ENCODE measurements at places on chromosomes 2 and 18. TPM values are rescaled to one million over a fixed set of nuclear protein-coding genes. Genes with fewer than 3 reads are reported as not detected.

MSH6 gene
- 163 TPM for total RNA-seq

DNA sequence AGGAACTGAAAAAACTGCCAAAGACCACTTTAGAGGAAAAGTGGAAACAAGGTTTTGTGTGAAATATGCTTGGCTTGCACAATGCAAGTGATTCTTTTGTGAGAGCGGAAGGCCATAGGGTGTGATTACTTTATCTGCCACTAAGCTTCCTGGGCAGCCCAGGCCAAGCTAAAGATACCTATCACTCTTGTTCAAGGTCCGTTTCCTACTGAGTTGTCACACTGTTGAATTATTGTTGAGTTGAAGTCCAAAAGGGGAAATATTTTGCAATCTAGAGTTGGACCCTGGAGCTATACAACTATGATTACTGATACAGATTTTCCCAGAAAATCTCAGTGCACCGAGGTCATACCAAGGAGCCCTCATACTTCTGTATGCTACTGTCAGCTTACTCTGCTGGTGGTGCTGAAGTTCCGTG lies 72.7 kb upstream of the CTAGE1 start:
- no peak for DNase-seq

GRCh38 chr18:43181711-43182110 lies 66.2 kb upstream of the RIT2 start:
- DNase-seq = no peak

RAB17 gene
- 0.40 TPM for total RNA-seq

- DNase-seq = peak; percentile 25
These were observed 33.7 kb upstream of the ZNF516 start for GRCh38 chr18:76528477-76529432.

DNA sequence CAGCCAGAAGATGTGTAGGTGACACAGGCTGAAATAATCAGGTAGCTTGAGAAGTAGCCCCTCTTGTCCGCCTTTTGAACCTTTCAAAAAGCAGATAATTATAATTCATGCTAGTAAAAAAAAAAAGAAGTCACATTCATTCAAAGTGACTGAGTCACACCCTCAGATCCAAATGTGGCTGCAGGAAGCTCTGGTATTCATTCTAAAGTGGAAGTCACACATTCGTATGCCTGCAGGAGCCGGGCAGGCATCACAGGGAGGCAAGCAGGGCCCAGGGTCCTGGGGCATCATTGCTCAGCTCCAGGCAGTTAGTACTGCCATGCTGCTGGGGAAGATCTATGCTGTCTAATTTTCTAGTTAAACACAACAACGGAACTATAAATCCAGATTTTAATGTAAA lies 21.7 kb upstream of the RAB11FIP5 start:
- no peak for DNase-seq

DNA sequence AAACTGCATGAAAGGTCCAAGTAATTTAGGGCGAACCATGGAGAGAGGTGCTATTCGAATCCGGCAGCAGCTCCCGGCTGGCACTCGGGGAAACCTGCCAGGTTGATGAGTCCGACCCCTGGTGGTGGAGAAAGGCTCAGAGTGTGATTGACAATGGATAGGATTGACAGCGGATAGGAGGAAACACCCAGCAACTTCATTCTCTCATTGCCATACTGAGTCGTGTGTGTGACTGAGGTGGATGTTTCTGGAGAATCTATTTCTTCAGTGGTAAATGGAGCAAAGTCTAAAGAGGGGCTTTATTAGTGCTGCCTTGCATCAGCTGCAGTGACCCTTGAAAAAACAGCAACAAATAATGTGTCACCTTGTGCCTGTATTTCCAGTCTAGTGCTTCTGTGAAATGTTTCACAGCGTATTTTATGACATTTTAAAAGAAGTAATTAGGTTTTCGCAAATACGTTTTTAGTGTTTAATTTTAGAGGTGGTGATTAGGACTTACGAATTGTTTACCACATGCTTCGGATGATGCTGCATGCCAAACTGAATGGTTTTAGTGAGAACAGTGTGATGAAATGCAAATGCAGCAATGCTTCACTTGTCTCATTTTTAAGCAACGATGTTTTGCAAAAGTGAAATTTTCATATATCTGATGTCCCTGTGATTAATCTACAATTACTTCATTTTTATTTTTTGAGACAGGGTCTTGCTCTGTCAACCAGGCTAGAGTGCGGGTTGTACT lies 102.0 kb downstream of the DCDC2C start:
- no peak for DNase-seq

GRCh38 chr2:96647681-96648080 lies 5.1 kb downstream of the FER1L5 start:
- no peak for DNase-seq

DNA sequence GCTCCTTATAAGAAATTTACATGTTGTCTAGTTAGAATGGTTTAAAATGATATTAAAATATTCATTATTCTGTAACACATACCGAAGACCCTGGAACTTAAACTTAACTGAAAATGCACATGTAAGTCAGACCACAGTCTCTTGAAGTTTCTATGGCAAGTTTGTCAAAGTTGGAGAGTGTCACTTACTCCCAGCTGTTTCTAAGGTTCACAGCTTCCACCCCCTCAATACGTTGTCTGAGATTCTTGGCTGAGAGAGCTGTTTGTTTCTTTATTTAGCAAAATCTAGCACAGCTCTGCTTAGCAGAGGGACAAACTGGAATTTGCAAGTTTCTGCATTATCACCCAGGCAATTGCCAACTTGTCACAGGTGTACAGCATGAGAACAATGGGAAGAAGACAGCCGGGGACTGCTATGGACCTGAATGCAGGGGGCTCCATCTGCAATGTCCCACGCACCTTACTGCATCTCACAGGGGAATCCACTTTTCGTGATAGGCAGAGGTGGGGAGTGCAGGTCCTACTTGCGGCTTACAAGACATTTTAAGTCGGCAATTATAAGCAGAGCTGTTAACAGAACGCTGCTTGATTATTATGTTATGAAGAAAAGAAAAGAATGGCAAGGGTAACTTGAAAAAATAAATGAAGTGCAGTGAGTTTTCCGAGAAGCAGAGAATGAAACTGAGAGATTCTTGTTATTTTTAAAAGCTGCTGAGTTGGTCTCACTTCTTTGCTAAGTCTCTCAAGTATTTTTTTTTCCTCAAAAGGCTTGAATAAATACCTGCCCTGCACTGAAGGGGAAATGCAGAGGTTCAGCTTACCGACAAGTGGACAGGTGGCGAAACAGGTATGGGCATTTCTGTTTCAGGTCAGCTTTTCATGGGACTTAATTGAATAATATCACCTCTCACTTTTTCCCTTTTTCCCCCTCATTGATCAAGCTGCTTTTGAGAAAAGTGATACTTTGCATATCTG lies 1072.1 kb upstream of the FANCL start:
- no peak for DNase-seq

GRCh38 chr2:121197369-121198091 lies 87.5 kb downstream of the TFCP2L1 start:
- DNase-seq = no peak

DNA sequence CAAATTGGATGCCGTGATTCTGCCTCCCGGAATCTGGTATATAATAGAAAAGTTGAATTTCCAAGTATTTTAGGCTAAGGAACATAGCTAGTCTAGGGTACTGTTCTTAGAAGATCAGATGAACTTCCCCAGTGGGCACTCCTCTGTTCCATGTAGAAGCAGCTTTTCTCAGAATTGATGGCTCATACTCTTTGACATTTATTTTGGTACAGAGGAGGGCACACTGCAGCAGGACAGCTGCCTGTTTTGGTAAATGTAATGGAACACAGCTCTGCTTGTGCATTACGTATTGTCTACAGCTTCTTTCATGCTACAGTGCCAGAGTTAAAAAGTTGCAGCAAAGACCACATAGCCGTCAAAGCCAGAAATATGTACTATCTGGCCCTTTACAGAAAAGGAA lies 10.8 kb downstream of the YPEL5 start:
- DNase-seq = no peak

DNA sequence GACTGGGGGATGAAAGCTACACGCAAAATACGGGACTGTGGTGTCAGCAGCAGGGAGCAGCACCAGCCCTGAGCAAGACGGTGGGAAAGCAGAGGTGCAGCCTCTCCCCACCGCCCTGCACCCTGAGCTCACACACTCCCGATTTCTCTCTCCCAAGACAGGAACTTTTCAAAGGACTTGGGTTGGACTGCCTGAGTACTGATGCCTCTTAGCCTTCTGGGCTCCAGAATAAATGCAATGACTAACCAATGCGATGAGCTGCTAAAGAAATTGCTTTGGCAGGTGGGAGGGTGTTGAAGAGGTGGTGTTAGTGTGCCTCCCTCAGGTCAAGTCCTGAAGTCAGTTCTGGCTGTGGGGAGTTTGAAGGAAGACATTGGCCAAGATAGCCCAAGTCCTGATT lies 9.6 kb downstream of the TRIM54 start:
- no peak for DNase-seq

DAW1 gene
- total RNA-seq = not detected

GRCh38 chr2:54042897-54043620 lies 72.3 kb upstream of the PSME4 start:
- DNase-seq = no peak

- no peak for DNase-seq
These were observed 278.9 kb downstream of the TSN start for GRCh38 chr2:122034344-122034743.

- DNase-seq = no peak
These were observed 550.8 kb upstream of the TNP1 start for GRCh38 chr2:217410681-217410960.

DNA sequence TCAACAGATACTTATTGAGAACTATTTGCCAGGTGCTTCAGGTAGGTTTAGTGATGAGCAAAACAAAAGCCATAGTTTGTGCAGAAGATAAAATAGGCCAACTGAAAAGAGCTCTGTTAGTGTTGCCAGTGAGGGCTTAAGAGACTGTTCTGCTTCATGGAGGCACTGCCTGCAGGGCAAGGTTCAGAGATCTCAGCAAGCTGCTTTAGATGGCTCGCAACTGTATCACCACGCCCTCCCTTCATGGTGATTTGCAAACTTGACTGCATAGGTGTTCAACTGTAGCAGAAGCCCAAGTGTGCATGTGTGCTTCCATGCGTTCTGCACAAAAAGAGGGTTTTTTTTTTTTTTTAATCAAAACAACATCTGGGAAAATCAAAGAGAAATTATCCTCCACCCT lies 84.5 kb downstream of the RAPH1 start:
- DNase-seq = no peak

GRCh38 chr18:79955302-79956075 lies 4.0 kb upstream of the SLC66A2 start:
- no peak for DNase-seq

DNA sequence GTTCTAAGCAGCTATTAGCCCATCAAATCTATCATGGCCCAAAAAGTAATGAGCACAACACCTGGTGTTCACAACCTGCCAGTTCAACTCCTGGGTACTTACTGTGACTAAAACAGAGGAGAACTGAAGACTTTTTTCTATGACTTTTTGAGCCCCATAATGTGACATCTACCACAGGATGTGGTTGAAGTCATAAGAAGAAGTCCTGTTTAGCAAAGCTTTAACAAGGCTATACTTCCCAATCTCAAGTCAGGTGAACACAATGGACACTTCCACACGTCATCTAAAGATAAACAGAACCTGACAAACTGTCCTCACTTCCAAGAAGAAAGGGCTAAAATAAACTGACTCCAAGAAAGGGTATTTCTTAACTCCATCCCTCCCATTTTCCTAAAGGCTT lies 138.8 kb downstream of the ATAD2B start:
- no peak for DNase-seq

TSPYL6 gene
- not detected for total RNA-seq

DNA sequence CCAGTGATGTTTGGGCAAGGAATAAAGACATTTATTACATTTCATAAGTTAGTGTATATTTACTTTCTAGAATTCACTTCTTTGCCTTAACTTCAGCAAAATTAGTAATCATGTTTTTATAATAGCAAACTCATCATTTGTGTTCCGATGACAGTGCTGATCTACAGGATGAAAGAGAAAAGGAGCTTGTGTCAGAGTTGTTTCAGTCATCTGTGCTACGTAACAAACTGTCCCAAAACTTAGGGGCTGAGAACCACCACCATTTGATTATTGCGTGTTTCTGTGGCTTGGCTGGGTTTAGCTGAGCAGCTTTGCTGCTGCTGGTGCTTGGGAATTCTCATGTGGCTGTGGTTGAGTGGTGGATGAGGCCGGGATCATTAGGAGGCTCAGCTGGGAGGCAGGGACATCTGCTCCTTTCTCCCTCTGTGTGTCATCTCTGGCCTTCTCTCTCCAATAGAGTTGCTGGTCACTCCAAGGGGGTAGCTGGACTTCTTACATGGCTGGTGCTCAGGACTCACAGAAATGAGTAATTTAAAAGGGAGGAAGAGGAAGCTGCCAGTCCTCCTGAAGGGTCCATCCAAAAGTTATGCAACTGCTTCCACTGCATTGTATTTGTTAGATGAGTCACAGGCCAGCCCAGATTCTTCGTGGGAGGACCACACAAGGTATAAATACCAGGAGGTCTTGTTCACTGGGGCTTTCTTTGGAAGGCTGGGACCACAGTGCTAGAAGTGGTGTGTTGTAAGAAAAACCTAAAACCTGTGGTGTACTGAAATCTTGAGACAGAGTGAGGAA lies 43.4 kb upstream of the HAAO start:
- no peak for DNase-seq

DNA sequence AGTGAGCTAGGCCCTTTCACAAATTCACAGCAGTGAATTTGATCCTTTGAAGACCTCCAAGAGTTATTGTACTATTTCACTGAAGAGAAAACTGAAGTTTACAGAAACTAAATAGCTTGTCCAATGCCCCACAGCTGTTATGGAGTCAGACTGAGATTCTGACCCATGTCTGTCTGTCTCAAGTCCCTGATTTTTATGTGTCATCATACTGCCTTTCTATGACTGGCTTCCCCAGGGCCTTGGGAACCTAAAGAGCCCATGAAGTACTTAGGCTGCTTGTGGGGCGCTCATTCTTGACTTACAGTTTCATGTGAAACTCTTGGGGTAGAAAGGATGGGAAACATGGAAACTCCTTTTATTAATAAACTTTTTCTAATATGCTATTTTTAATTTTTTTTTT lies 107.7 kb downstream of the ATL2 start:
- DNase-seq = no peak

GRCh38 chr2:64586883-64587481 lies 62.9 kb downstream of the AFTPH start:
- DNase-seq = no peak

SETBP1 gene
- total RNA-seq = 3.9 TPM

DNA sequence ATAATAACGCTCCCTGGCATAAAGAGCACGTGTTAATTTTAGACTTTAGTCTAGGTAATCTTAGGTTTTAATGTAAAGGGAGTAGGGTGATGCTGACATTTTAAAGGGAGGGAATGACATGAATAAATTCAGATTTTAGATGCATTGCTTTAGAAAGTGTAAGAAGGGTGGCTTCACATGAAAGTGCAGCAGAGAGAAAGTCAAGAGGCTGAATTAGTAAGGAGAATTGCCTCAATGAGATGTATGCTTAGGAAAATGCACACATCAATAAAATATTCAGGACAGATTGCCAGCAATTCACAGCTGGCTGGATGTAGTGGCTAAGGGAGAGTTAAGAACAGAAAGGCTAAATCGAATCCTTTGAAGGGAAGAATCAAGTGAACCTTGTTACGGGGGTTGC lies 165.5 kb upstream of the CDH19 start:
- DNase-seq = no peak

DNA sequence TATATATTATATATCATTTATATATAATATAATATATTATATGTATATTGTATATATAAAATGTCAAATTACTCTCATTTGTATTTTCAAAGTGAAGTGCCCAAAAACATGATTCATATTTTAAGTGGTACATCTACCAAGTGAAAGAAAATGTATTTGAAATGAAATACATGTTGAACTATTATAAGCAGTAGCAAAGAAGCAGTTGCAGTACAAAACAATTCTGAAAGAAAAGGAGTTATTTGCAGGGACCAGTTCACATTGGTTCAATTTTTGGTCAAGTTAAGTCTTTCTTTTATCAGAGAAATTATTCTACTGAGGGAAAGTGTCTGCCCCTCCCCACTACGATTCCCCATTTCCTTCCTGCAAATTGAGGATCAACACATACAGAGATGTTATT lies 51.9 kb downstream of the APLF start:
- DNase-seq = no peak

All from activated naive CD8-positive, alpha-beta T cell treated with anti-CD3 and anti-CD28 coated beads for 36 hours (primary cell).